Caco-2 (cell line): ENCODE measurements at places on chromosomes 6 and 20. TPM values are rescaled to one million over a fixed set of nuclear protein-coding genes. Genes with fewer than 3 reads are reported as not detected.

HRH3 gene
- not detected in 2 replicates for total RNA-seq

POU3F2 gene
- total RNA-seq = not detected in 2 replicates

DNA sequence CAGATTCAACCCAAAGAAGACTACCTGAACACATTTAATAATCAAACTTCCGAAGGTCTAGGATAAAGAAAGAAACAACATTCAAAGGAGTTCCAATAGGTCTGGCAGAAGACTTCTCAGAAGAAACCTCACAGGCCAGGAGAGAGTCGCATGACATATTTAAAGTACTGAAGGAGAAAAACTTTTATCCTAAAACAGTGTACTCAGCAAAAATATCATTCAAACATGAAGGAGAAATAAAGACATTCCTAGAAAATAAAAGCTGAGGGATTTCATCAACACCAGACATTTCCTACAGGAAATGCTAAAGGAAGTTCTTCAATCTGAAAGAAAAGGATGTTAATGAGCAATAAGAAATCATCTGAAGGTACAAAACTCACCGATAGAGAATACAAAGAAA lies 108.6 kb downstream of the BTBD9 start:
- no peak for DNase-seq
- H3K4me1 ChIP-seq = no peaks in the 10 kb centered on the region
- no peak overlapping the region for H3K27ac ChIP-seq

DNA sequence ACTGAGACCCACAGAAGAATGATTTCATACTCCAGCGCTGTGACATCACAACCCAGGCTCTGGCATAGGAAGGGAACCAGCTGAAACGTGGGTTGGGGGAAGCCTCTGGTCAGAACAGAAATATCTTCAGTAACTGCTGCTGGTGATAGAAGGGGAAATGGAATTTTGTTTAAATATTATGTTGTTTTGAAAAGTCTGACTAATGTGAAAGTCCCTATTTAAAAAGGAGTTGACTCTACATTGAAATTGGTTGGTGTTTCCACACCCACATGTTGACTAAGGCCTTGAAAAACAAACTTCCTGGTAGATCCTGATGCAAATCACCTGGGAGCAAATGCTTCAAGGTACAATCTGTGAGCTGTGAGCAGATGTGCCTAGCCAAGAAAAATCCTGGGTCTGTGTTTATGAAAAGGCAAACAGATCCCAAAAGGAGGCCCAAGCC lies 24.5 kb upstream of the TCP11 start:
- no peak overlapping the region for H3K27ac ChIP-seq
- H3K4me1 ChIP-seq = peaks cover 6% of the 10 kb centered on the region; the same call in 1 of the 2 replicates
- H3K36me3 ChIP-seq = no peaks in the 10 kb centered on the region
- no peaks in the 10 kb centered on the region for H3K27me3 ChIP-seq

GRCh38 chr20:6468423-6469116 lies 298.9 kb upstream of the BMP2 start:
- H3K36me3 ChIP-seq = no peaks in the 10 kb centered on the region
- no peak for DNase-seq
- H3K4me3 ChIP-seq = no peak overlapping the region

DNA sequence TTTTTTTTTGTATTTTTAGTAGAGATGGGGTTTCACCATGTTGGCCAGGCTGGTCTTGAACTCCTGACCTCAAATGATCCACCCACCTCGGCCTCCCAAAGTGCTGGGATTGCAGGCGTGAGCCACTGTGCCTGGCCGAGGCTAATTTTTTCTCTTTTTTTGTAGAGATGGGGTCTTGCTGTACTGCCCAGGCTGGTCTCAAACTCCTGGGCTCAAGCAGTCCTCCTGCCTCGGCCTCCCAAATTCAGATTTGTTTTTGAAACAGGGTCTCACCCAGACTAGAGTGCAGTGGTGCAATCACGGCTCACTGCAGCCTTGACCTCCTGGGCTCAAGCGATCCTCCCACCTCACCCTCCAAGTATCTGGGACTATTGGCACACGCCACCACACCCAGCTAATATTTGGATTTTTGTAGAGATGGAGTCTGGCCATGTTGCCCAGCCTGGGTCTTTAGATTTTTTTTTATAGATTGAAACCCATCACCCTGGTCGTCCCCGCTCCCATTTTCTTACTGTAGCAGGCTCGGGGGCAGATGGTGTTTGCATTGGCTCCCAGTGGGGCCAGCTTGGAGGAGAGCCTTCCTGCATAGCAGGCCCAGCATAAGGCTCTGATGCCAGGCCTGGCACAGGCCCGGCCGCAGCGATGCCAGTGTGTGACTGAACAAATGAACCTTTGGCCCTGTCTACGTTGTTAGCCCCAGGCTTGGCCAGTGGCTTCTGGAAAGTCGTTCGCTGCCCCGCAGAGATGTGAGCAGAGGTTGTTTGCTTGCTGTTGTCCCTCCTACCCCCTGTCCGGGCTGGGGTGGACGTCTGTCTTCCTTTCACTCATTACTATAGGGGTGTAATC lies 4.3 kb upstream of the MTG2 start:
- no peak overlapping the region for H3K4me3 ChIP-seq
- H3K27ac ChIP-seq = no peak overlapping the region
- H3K36me3 ChIP-seq = 0 out of 2 replicates have a peak, but pooled peaks cover 4% of the 10 kb centered on the region
- no peaks in the 10 kb centered on the region for H3K27me3 ChIP-seq
- DNase-seq = no peak

GRCh38 chr6:14727494-14728395 lies 518.1 kb upstream of the JARID2 start:
- H3K4me1 ChIP-seq = peaks cover 18% of the 10 kb centered on the region
- H3K27ac ChIP-seq = no peak overlapping the region
- no peak for DNase-seq
- H3K4me3 ChIP-seq = no peak overlapping the region
- no peaks in the 10 kb centered on the region for H3K36me3 ChIP-seq

- H3K36me3 ChIP-seq = no peaks in the 10 kb centered on the region
Measured at GRCh38 chr20:24522452-24523330, 53.3 kb downstream of the SYNDIG1 start.

- H3K27me3 ChIP-seq = no peaks in the 10 kb centered on the region
- DNase-seq = peak; percentile 47
- H3K4me3 ChIP-seq = no peak overlapping the region
- H3K4me1 ChIP-seq = no peaks in the 10 kb centered on the region
- no peaks in the 10 kb centered on the region for H3K36me3 ChIP-seq
Measured at GRCh38 chr6:127069659-127070279, 48.7 kb upstream of the RSPO3 start.

DNA sequence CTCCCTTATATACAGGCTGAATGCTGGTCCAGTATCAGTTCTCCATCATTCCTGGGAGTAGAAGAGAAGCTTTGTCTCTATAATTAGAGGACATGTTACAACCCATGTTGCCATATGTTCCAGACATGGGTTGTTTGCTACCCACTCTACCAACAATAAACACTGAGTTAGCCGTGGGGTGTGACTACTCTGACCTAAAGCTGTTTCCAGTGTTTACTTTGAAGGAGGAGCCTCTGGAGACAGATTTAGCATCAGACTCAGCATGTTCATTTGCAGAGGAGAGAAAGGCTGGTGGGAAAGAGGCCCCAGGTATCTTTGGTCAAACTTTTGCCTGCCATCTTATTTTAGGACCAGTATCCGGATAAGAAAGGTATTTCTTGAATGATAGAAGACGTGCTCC lies 157.9 kb upstream of the SNX9 start:
- no peaks in the 10 kb centered on the region; the same call in 1 of the 2 replicates for H3K36me3 ChIP-seq
- H3K27ac ChIP-seq = no peak overlapping the region
- no peak overlapping the region for H3K4me3 ChIP-seq
- no peaks in the 10 kb centered on the region for H3K4me1 ChIP-seq
- DNase-seq = no peak
- no peaks in the 10 kb centered on the region for H3K27me3 ChIP-seq

- no peak overlapping the region for H3K27ac ChIP-seq
- no peak overlapping the region for H3K4me3 ChIP-seq
- DNase-seq = no peak
- H3K4me1 ChIP-seq = peaks cover 13% of the 10 kb centered on the region
Measured at GRCh38 chr6:125194941-125195340, 41.4 kb downstream of the TPD52L1 start.

DNA sequence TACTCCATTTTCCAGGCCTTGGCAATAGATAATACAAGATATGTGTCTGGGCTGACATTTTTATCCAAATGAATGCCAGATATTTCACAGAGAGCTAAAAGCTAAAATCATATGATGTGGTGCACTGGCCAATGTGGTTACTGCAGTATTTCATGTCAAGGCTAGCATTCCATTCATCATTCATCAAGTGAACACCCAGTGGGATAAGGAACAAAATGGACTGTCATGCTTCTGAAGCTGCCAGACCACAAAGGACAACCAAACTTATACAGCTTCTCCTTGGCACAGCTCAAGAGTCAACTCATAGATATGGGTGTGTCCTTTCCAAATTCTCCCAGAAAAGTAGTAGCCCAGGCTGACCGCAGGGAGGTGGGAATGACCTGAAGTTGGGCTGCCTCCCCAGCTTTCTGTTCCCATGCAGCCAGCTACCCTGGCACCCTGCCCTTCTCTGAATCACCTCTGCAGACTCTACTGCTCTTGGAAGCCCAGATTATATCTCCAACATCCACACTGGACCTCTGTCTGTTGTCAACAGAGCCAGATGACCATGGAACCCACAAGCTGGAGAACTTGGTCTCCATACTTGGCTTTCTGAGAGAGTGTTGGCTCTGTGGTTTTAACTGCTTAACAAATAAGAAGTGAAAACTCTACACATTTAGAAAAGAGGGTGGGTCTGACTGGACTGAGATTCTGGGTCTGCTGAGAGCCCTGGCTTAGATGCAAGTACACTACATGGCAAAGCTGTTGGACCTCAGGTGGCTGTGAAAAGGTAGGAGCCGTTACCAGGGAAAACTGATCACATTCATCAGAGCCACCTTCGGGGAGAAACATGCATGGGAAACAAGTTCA lies 122.8 kb downstream of the ALDH8A1 start:
- no peak overlapping the region for H3K27ac ChIP-seq
- no peak for DNase-seq
- H3K36me3 ChIP-seq = no peaks in the 10 kb centered on the region
- no peak overlapping the region for H3K4me3 ChIP-seq
- H3K27me3 ChIP-seq = no peaks in the 10 kb centered on the region

- no peak overlapping the region for H3K27ac ChIP-seq
- H3K36me3 ChIP-seq = no peaks in the 10 kb centered on the region
- H3K4me1 ChIP-seq = peaks cover 16% of the 10 kb centered on the region
Measured at GRCh38 chr20:14510341-14510740, 172.9 kb upstream of the FLRT3 start.

- no peak overlapping the region for H3K4me3 ChIP-seq
- peaks cover 47% of the 10 kb centered on the region for H3K4me1 ChIP-seq
- no peaks in the 10 kb centered on the region for H3K27me3 ChIP-seq
- H3K27ac ChIP-seq = peak overlapping the region; percentile 100
- H3K36me3 ChIP-seq = no peaks in the 10 kb centered on the region
Measured at GRCh38 chr20:47361057-47361915, 4.8 kb upstream of the ZMYND8 start.

DNA sequence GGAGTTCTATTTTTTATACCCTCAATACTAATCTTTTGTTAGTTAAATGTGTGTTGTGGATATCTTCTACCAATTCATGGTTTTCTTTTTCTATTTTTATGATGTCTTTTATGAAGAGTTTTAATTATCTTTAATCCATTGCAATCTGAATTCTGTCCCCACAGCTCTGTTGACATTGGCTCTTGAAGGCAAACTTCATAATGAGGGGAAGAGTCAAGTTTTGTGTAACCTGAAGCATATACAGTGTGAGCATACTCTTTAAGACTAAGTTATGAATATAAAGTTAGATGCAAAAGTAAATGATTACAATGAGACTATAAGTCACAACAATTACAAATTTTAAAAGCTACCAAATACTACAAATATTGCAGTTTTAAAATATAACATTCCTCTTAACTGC lies 34.2 kb downstream of the RNF217 start:
- no peak overlapping the region for H3K27ac ChIP-seq
- no peaks in the 10 kb centered on the region for H3K27me3 ChIP-seq
- no peaks in the 10 kb centered on the region for H3K36me3 ChIP-seq
- no peak for DNase-seq

GRCh38 chr20:2783908-2784566 lies 16.4 kb downstream of the CPXM1 start:
- no peaks in the 10 kb centered on the region for H3K4me1 ChIP-seq
- no peaks in the 10 kb centered on the region for H3K27me3 ChIP-seq
- H3K4me3 ChIP-seq = no peak overlapping the region
- H3K36me3 ChIP-seq = no peaks in the 10 kb centered on the region
- DNase-seq = no peak

DNA sequence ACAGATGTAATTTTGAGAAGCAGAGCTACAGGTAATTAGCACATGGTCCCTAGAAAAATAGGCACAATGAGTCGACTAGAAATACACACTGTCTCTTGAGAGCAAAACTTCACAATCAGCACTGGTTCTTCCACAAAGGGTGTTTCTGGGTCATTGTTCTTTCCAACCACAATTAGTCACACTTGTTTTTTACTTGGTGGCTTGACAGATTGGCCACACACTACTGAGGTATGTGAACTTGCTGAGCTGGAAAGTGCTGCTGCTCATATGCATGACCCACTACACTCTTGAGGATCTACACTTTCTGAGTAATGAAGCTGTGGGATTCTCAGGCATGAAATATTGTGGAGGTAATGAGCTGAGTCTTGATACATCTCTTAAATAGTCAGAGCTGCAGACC lies 347.7 kb downstream of the BCKDHB start:
- no peaks in the 10 kb centered on the region for H3K27me3 ChIP-seq
- H3K36me3 ChIP-seq = no peaks in the 10 kb centered on the region
- no peak overlapping the region for H3K4me3 ChIP-seq
- no peaks in the 10 kb centered on the region for H3K4me1 ChIP-seq
- DNase-seq = no peak
- H3K27ac ChIP-seq = no peak overlapping the region

DNA sequence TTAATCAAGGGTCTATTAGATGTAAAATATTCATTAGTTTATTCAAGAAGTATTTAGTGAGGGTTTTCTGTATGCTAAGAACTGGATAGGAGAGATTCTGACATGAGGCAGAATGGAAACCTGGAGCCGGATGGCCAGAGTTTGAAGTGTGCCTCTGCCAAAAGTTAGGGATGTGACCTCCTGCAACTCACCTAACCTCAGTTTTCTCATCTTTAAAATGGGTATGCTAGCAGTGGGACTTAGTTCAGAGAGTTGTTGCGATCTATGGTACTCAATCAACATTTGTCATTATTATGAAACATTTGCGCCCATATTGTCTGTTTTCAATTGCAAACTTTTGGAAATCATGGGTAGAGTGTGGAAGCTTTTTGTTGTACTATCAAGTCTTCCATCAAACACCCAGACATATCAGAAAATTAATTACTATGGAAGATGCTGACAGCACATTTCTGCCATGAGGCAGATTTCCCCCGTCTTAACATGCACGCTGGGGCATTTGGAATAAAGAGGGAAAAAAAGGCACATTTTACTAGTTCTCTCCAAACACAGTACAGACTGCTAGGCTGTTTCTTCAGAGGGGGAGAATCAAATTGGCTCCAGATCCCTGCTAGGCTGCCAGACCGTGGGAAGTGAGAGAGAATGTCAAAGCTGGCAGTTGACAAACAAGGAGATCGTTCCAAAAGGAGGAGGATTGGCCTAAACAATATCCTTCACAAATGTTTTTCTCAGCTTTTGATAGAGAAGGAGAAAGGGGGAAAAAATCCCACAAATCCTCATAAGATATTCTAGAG lies 205.3 kb upstream of the TSHZ2 start:
- no peak for DNase-seq
- no peak overlapping the region for H3K27ac ChIP-seq
- no peaks in the 10 kb centered on the region for H3K4me1 ChIP-seq
- H3K4me3 ChIP-seq = no peak overlapping the region
- no peaks in the 10 kb centered on the region for H3K27me3 ChIP-seq

- H3K27me3 ChIP-seq = no peaks in the 10 kb centered on the region
- H3K4me1 ChIP-seq = 0 out of 2 replicates have a peak, but pooled peaks cover 4% of the 10 kb centered on the region
- no peak overlapping the region for H3K27ac ChIP-seq
- no peak overlapping the region for H3K4me3 ChIP-seq
Measured at GRCh38 chr6:20266851-20267608, 54.8 kb upstream of the MBOAT1 start.
